Activated CD4-positive, alpha-beta T cell treated with anti-CD3 and anti-CD28 coated beads, Interleukin-2, Interleukin-6, amounts not matched to agents 100 ng/mL and 50 ng/mL, durations not matched to agents 16 hours and 8 hours (primary cell): ENCODE measurements at places on chromosomes 3 and 15.

- DNase-seq: no peak
Measured at GRCh38 chr3:159945930-159946329, 42.7 kb upstream of the IL12A start.

- DNase-seq: no peak
Measured at GRCh38 chr3:184372296-184372821, 5.6 kb downstream of the THPO start.

- DNase-seq: no peak
Measured at GRCh38 chr3:147369231-147369630, 37.1 kb downstream of the ZIC4 start.

- no peak for DNase-seq
Measured at GRCh38 chr15:48086133-48086532, 34.7 kb upstream of the SLC24A5 start.

DNA sequence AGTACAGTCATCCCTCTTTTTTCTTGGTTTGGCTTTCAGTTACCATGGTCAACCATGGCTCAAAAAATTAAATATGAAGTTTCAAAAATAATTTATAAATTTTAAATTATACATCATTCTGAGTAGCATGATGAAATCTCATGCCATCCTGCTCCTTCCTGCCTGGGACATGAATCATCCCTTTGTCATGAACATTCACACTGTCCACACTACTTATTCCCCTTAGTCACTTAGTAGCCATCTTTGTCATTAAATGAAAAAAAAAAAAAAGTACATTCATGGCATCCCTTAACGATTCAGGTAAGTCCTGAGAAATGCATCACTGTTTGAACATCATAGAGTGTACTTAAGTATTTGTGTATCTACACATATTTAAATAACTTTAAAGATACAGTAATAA, 1046.3 kb downstream of the ROBO2 start:
- no peak for DNase-seq

- no peak for DNase-seq
Measured at GRCh38 chr3:135103917-135104316, 308.9 kb downstream of the EPHB1 start.

DNA sequence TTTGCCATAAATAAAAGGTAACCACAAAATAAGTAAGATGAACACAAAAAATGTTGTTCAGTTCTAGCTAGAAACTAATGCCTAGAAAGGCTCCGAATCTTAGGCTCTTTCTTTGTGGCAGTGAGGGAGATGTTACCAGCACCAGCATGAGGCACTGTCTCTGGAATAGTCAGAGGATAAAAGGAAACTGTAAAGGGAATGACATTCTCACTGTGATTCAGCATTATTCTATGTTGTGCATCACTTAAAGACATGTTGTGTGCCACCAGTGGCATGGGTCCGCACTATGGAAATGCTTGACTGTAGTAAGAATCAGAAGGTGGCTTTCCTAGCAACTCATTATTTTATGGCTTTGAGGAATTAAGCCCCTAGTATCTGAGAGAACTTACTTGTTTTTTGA, 70.8 kb downstream of the SEC22A start:
- DNase-seq: no peak

DNA sequence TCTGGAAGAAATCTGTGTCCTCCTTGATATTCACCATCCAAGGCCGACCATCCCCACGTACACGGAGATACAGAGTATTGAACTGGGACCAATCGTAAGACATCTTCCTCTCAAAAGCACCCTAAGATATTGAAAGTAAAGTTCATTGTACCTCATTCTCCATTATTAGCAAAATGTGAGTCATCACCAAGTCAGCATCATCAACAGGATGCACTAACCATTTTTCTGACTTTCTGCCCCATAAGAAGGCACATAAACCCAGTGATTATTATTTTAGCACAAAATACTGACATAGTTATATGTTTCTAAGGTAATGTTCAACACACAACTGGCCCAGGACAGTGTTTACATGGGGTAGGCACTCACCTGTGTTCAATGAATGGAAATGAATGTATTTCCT, 7.4 kb downstream of the NDUFAF1 start:
- DNase-seq: no peak

- no peak for DNase-seq
Measured at GRCh38 chr3:136192831-136193230, 3.3 kb downstream of the MSL2 start.

DNA sequence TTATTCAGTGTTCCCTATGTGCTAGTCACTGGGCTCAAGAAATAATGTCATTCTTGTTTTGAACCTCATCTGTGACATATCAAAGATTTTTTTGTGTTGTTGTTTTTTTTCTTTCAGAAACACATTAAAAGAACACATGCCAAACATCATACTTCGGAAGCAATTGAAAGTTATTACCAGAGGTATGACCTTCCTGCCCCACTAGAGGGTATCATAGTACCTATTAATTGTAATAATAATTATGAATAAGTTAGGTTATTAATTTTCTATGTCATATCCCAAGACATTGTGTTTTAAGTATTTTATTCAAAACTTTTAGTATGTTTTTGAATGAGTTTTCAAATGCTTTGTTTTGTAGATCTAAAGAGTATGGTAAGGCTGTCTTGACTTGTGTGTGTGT, 65.7 kb downstream of the CDIN1 start:
- no peak for DNase-seq

GRCh38 chr3:165273411-165273810, 77.2 kb upstream of the SLITRK3 start:
- DNase-seq: no peak

GRCh38 chr3:30399394-30400181, 206.8 kb upstream of the TGFBR2 start:
- no peak for DNase-seq

DNA sequence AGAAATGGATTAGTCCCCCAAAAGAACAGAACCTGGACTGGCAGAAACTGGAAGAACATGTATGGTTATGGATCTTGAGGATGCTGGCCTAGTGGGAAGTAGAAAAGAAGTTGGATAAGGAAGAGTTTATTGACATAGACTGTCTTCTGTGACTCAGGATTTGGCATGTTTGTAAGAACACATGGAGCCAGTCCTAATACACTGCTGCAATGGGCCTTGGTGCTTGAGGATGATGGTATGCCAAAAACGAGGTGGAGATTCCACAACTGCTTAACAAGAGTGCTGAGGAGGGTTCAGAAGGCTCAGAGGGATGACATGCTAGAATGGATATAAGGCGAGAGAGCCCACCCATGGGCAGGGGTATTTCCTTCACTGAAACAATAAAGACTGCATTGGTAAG, 22.4 kb downstream of the LZTFL1 start:
- no peak for DNase-seq

GRCh38 chr3:123157598-123158287, 44.0 kb upstream of the SEC22A start:
- no peak for DNase-seq

DNA sequence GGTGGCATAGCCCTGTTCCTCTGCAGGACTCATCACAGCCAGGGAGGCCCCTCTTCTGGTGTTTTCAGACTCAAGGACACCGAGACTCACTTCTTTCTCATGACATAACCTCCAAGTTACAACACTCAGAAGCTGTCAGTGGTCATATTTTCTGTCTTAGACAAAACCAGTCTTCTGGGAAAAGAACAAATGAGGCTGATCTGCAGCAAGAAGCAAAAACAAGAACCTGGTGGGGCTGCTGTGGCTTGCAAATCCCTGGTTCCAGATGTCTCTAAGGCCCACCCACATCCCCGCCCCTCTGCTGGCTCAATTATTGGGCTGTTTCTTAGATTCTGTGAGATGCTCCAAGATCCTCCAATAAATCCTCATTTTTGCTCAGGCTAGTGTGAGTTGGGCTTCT, 16.6 kb upstream of the LOXL1 start:
- DNase-seq: no peak

DNA sequence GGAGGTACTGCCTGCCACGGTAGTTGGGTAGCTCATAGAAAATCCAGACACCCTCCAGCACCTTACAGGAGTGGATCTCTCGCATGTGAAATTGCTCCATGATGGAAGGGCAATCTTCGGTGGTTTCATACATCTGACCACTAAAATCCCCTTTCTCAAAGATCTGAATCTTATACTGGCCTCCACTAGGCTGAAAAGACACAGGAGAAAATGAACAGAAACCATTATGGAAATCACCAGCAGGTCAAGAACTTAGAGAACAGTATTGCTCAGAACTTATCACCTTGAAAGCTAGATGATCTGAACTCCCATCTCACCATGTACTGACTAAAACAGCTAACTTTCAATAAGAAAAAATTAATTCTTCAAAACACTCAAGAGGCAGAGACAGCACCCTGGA, 5.4 kb downstream of the CRYGS start:
- DNase-seq: peak; percentile 18

DNA sequence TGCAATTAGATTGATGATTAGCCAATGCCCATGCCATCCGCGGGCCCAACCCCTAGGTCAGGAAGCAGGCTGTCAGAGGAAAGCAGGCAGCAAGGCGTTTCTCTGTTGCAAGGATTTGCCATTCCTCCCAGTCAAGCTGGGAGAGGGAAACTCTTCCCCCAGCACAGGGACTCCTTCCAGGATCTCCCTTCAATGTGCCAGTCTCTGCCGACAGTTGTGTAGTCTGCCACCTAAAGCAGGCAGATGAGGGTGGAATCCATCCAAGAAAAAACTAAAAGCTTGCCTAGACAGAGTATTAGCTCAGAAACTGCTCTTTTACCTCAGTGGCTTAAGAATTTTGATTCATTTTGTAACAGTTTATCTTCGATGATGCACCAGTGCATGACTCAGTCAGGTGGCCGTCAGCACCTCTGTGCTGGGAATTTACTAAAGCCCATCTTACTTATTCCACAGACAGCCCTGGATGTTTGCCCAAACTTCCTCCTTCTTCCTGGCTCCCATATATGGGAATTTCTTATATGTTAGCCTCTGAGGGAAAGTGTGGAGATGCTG, 501.5 kb upstream of the THBS1 start:
- no peak for DNase-seq

DNA sequence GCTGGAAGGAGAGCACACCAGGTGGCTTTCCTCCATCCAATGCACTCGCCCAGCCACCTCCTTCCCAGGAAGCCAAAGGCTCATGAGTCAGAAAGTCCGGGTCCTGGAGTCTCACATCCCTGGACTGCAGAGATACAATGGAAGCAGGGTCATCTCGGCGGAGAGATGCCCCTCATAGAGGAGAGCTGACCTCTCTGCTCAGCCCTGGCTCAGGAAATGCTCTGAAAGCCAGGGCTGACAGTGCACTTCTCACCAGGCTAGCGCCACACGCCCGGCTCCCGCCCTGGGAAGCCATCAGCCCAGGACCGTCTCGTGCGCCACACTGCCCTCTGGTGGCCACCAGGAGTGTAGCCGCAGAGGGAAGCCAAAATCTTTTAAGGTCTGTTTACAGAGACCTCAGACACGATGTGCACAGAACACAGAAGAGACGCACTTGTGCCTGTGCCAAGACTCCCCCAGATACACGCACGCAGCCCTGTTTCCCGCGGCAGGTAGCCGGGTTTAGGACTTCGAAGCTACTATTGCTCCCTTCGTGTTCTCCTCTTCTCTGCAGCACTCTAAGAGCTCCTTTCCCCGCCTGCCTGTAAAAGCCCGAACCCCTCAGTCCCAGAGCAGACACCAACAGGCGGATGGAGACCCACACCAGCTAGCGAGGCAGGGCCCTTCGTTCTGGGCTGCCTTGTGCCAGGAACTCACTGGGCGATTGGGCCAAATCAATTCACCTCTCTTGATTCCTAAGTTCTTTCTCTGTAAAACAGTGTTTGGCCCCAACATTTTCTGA, 9.7 kb downstream of the NTRK3 start:
- DNase-seq: peak; percentile 84

- DNase-seq: no peak
Measured at GRCh38 chr3:27425896-27426565, 56.8 kb upstream of the NEK10 start.

- DNase-seq: no peak
Measured at GRCh38 chr3:31227131-31227562, 305.6 kb upstream of the STT3B start.

GRCh38 chr3:171038342-171038741, 11.8 kb upstream of the SLC2A2 start:
- no peak for DNase-seq

GRCh38 chr15:65405791-65406423, 16.8 kb downstream of the IGDCC4 start:
- DNase-seq: no peak

DNA sequence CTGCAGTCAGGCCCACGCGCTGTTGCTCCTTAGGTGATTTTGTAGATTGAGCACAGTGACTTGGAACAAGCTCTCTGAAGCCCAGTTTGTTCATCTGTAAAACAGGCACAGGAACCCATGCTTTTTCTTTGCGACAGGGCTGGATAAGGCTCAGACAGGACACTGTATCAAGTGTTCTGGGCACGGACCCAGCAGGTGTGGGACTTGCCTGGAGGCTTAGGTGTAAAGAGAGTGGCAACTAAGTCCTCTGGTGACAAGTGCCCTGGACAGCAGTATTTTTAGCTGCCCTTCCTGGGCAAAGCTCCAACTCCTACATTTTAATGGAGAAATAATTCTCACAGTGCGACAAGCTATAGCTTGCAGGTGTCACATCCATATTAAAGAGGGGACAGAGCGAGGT, 32.2 kb downstream of the CD276 start:
- DNase-seq: no peak

GRCh38 chr3:169448501-169448900, 215.0 kb downstream of the MECOM start:
- no peak for DNase-seq

GRCh38 chr3:184669578-184669977, 42.3 kb downstream of the MAGEF1 start:
- no peak for DNase-seq

DNA sequence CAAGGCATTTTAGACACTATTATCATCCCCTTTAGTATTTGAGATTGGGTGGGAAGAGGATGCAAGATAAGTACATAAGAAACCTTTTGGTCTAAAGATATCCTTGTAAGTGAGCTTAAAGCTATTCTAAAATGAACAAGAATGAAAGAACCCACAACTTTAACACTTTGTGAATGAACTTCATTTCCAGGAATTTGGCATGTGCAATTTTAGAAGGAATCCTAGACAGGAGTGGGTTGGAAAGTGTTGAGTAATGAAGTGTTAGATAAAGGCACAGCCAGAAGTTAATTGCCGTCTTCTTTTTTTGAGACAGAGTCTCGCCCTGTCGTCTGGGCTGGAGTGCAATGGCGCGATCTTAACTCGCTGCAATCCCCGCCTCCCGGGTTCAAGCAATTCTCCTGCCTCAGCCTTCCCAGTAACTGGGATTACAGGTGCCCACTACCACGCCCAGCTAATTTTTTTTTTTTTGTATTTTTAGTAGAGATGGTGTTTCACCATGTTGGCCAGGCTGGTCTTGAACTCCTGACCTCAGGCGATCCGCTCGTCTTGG, 13.2 kb upstream of the TEX9 start:
- DNase-seq: no peak

DNA sequence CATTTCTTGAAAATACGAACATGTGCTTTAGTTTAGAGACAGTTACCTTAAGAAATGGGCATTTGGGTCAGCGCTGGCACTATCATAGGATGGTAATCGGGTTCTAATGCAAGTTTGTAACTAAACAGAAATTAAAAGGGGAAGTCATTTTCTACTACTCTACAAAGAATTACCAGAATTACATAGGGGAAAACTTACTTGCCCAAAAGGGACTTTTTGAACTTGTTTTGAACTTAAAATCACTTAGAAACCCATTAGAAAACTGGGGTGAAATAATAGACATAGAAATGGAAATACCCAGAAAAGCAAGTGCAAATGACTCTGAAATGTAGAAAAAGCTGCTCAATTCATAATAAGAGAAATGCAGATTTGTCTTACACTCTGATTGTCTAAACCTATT, 44.9 kb downstream of the SPATA16 start:
- DNase-seq: no peak
